Esophagus squamous epithelium (tissue), 5 donors: ENCODE measurements at places on chromosomes 5 and 9.
A peak's percentile ranks its signal among the peaks of the same experiment; 100 is the strongest.

GRCh38 chr5:66810848-66811261, 214.7 kb downstream of the MAST4 start:
- H3K27me3 ChIP-seq = no peaks in the 10 kb centered on the region
- H3K4me3 ChIP-seq = no peak overlapping the region
- no peak overlapping the region for H3K27ac ChIP-seq
- H3K36me3 ChIP-seq = no peaks in the 10 kb centered on the region

DNA sequence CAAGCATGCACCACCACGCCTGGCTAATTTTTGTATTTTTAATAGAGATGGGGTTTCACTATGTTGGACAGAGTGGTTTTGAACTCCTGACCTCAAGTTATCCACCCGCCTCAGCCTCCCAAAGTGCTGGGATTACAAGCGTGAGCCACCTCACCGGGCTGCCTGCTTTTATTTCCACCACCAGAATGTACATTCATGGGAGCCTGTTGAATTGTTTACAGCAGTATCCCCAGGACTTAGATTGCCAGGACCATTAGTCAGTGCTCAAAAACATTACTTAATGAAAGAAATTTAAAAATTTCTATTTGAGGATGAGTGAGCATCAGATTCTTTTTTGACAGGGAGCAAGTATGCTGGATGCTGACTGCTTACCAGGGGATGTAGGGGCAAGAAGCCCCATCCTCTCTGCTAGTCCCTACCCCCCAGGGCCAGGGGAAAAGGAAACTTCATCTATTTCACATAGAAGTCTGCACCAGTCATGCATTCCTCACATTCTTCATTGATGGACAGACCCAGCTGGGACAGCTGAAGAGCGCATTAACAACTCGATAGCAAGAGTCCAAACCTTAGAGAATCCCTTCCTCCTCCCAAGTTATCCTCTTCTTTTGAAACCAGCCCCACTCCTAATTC, 10.3 kb upstream of the RGMB start:
- H3K27ac ChIP-seq = no peak overlapping the region
- no peaks in the 10 kb centered on the region for H3K27me3 ChIP-seq
- no peaks in the 10 kb centered on the region for H3K36me3 ChIP-seq
- peaks cover 9% of the 10 kb centered on the region for H3K4me1 ChIP-seq
- DNase-seq = no peak

DNA sequence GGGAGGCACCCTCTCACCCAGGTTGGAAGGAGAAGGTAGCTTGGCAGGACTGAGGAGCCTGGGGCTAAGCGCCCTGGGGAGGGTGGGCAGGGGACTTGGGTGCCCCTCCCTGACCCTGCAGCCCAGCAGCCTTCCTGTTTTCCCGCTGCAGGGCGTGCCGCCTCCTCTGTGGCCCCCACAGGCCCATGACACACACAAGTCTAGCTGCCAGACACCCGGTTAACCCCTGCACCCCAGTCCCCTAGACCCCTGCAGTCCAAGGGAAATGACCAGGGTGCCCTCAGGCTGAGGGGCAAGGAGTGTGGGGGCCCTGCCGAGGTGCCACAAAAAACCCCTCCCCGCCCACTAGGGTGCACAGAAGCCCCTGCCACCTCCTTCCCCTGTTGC, 33.0 kb downstream of the GOLGA2 start:
- DNase-seq = no peak
- H3K36me3 ChIP-seq = no peaks in the 10 kb centered on the region
- peak overlapping the region; percentile 55 for H3K27ac ChIP-seq
- no peaks in the 10 kb centered on the region for H3K27me3 ChIP-seq
- peaks cover 10% of the 10 kb centered on the region for H3K4me1 ChIP-seq
- H3K4me3 ChIP-seq = no peak overlapping the region

DNA sequence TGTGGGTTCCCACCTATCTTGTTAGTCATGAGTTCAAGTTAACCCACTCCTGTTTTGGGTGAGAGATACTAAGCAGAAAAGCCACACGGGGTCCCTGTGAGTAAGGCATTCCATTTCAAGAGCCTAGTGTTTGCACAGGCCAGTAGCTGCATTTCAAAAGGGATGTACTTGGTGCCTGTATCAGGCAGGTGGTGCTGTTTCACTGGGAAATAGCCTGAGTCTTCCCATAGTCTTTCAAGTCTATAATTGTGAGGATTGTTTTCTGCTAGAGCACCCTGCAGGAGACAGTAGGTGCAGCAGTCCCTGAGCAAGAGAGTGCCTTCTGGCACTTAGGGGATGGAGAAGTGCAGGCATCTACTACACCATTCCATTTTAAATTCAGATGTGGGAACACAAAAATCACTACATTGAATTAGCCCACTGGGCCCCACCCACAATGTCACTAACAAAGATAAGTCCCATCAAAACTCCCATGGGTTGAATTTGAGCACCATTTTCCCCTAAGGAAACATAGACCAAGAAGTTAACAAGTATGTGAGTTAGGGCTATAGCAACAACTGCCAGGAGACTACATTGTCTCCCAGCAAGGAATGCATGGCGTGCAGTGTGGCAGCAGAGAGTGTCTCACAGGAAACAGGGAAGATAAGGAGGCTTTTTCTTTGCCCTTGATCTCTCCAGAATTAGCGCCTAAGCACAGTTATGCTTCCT, 263.2 kb downstream of the COX7C start:
- DNase-seq = no peak
- no peaks in the 10 kb centered on the region for H3K4me1 ChIP-seq
- no peak overlapping the region for H3K27ac ChIP-seq

DNA sequence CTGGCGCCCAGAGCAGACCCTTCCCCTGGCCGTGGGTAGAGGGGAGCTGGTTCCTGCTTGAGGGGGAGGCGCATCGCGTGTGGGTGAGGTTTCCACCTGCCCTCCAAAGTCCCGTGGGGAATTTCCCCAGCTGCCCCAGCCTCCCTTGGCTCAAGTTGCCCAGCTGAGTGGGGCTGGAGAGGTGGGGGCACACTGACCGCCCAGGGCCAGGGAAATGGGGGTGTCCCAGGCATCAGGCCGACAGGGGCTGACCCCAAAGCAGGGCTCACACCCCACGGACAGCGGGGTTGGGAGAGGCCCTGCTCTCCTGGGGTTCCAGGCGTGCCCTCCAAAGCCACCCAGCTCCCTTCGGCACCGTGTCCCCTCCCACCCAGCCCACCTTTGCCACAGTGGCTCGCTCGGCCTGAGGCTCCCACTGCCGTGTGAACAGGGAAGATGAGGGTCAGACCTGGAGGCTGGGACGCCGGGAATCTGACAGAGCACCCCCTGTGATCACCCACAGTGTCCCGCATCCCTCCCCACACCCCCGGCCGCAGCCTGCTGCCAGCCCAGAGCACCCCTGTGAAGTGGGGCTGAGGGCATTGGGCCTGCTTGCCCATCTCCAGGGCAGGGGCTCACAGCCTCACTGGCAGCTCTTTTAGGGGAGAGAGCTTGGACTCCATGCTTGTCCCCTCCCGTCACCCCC, 933 bp upstream of the EGFL7 start:
- no peaks in the 10 kb centered on the region for H3K36me3 ChIP-seq
- peaks cover 7% of the 10 kb centered on the region for H3K4me1 ChIP-seq
- H3K27ac ChIP-seq = peak overlapping the region; percentile 30
- H3K4me3 ChIP-seq = peak overlapping the region; percentile 65
- no peaks in the 10 kb centered on the region for H3K27me3 ChIP-seq
